ENCODE measurements at places on chromosomes 16 and 17.

DNA sequence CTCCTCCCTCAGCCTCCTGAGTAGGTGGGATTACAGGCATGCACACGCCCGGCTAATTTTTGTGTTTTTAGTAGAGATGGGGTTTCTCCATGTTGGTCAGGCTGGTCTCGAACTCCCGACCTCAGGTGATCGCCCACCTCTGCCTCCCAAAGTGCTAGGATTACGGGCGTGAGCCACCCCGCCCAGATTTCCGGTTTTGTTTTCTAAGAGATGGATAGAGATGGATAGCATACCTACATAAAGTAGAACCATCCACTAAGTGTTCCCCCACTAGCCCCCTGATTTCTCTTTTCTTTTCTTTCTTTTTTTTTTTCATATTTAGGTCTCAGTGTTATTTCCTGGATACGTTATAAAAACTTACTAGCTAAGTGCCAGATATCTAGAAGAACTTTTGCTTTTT lies 2.0 kb downstream of the WSB1 start:
- no peak for DNase-seq

GRCh38 chr16:28001642-28002041 lies 61.9 kb downstream of the GSG1L start:
- DNase-seq = no peak

DNA sequence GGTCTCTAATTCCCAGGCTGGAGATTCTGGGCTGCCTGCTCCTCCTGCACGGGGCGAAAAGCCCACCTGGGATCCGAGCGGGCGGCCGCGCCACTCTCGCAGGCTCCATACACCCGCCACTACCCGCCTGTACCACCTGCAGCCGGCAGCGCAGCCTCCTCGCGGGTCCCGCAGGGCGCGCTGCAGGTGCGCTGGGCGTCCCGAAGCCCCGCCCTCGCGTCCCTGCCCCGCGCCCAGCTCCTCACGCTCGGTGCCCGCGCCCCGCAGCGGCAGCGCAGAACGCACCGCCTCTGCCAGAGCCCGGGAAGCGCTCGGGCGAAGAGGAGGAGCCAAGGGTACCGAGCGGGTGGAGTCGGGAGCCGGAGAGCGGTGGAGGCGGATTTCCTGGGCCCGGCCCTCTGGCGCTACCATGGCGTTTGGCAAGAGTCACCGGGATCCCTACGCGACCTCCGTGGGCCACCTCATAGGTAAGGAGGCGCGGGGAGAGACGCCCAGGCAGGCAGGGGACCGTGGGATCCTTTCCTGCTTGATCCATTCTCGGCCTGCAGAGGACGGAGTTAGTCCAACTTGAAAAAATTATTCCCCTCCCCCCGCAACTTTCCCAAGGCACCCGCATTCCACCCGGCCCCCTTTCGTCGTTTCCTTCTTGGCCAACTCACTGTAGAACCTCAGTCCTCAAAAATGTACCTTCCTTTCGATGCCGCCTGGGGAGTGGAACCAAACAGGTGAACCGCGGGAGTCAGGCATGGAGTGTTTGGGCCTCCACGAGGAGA lies at the start of gene TOM1L1:
TOM1L1 (plus strand) TSS at position 396 of the 773 bp plus-strand sequence; CDS start at position 410, 14 bp downstream.
- DNase-seq = peak; percentile 49

GRCh38 chr16:88070989-88071625 lies 119.9 kb downstream of the BANP start:
- no peak for DNase-seq

- no peak for DNase-seq
Observed at GRCh38 chr17:17947309-17947708, 24.9 kb downstream of the TOM1L2 start.

DNA sequence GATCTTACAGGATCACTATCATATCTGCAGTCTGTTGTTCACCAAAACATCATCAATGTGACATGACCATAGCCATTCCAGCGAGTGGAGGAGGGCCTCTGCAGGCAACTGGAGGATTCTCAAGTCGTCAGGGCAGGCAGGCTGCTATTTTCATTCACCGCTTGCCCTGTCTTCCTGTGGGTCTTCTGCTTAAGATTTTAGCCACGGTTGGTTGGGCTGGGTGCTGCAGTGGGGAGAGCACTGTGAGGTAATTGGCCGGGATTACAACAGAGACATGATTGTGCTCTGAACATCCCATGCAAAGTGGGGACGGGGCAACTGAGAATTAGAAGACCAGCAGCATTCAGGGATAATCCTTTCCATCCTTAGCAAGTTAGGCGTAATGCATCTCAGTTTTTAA lies 245.9 kb downstream of the CPPED1 start:
- no peak for DNase-seq

DNA sequence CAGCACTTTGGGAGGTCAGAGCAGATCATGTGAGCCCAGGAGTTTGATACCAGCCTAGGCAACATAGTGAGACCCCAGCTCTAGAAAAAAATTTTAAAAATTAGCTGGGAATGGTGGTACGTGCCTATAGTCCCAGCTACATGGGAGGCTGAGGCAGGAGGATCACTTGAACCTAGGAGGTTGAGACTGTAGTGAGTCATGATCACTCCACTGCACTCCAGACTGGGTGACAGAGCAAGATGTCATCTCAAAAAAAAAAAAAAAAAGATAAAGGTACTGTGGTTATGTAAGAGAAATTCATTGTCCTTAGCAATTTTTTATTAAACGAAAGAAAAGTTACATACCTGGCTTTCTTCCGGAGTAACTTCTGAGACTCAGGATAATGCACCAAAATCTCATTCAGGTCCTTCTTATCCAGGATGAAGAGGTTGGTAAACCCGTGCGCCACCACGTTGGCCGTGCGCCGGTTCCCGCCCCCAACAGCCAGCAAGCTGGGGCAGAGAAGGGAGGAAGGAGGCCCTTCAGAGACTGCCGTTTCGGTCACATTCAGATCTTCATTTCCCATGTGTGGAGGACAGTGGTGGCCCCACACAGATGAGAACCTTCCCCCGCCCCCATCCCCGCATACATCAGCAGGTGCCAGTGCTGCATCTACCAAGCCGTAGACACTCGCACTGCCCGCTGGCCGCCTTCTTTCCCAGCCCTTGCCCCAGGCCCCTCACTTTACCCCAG lies 73.7 kb downstream of the CNGB1 start:
- no peak for DNase-seq

DNA sequence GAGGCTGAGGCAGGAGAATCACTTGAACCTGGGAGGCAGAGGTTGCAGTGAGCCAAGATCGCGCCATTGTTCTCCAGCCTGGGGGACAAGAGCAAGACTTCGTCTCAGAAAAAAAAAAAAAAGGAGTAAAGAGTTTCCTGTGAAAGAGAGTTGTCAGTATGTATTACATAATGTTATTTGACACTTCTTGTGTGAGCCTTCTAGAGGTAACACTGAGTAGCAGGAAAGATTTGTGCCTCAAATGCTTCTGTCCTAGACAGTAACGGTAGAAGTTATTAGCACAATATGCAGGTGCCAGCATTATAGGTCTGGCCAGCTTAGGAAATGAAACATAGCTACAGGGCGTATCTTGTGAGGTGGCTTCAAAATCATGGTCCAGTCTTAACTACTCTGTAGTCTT lies 6.2 kb downstream of the RPS6KB1 start:
- DNase-seq = no peak

- no peak for DNase-seq
Observed at GRCh38 chr17:50550661-50551432, 3.9 kb downstream of the SPATA20 start.

GRCh38 chr17:30091771-30092170 lies 24.8 kb upstream of the NSRP1 start:
- no peak for DNase-seq

DNA sequence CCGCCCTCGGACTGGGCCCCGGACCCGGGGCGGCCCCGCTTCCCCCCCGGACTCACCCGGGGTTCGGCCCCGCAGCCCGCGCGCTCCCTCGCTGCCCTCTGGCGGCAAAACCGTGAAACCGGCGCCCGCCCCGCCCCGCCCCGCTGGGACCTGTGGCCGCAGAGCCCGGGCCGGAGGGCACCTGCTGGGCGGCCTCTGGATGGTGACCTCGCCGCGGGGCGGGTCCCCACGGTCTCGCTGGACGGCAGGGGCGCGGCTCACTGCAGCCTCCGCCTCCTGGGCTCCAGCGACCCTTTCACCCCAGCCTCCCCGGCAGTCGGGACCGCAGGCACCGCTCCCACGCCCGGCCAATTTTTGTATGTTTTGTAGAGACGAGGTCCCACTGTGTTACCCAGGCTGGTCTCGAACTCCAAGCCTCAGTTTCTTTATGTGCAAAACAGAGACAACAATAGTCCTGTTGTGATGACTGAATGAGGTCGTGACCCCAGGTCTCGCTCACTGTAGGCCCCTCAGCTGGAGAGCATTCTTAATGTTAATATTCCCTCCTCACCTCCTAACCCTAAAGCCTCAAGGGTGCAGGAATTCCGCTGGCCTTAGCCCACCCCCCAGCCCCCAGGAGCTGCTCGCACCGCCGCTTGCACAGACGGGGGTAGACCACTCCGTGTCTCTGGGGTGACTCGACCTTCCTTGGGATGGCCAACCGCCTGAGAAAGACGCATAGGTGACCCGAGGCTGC lies 33.7 kb upstream of the RPH3AL start:
- peak; percentile 59 for DNase-seq

DNA sequence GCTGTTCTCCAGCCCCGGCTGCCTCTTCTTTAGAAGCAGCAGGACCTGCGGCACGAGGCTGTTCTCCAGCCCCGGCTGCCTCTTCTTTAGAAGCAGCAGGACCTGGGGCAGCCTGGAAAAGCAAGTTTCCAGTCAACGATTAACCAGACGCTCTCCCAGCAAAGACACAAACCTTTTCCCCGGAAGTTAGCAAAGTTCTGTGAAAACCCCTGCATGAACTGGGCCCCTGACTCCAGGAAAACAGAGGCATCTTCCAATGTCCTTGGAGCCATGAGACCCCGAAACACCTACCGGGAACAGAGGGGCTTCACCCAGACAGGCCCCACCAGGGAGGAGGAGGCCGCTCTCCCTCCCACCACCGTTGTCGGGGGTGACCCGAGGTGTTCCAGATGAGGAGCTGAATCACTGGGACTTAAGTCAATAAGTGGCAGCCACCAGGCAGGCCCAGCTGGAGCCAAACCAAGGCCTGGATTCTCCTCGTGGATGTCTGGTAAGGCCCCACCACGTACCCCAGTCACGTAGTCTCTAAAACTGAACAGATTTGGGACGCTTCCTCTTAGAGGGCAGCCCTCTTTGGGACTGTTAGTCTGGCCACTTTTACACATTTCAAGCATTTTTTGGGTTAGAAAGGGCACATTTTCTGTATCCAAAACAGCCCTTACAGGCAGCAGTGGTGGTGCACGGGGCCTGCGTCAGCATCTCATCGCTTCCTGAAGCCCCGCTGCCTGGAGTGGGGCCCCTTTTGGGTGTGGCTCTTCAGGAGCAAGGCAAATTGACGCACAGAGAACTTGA lies at the start of gene RPH3AL:
RPH3AL (minus strand) TSS at position 387 of the 792 bp plus-strand sequence. CDS start 25,264 bp downstream, outside the sequence.
- DNase-seq = no peak

- peak; percentile 10 for DNase-seq
Observed at GRCh38 chr16:13956635-13957196, 36.8 kb downstream of the ERCC4 start.

DNA sequence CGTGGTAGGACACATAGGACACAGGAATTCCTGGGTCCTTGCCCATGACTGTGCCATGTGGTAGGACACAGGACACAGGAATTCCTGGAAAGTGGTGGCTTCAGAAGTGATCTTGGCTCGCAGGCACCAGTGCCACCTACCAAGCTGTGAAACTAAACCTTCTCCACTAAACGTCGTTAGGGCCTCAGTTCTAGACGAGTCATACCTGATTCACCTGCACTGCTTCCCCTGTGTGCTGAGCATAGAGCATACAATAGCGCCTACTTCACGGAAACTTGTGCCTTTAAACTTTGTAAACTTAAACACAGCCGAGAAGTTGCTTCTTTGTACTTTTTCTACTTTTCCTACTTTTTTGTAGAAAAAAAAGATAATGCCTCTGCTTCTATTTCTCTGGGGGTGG lies 4.8 kb downstream of the SOX8 start:
- no peak for DNase-seq

DNA sequence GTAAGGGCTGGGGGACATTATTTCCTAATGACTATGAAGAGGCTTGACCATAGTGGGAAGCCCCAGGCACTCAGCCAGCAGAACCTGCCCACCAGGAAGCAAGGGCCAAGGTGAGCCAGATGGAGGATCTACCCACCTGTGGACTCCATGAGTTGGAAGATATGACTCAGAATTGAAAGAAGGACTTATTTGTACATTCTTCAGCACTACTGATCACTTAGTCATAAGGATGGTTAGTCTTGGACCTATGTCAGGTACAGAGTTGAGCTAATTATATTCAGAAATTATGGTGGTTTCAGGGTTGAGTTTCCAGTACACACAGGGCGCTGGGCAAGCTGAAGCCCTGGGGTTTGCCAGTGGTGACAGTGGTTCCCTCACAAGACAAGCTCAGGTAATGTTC lies 24.0 kb upstream of the GRIN2A start:
- peak; percentile 21 for DNase-seq

DNA sequence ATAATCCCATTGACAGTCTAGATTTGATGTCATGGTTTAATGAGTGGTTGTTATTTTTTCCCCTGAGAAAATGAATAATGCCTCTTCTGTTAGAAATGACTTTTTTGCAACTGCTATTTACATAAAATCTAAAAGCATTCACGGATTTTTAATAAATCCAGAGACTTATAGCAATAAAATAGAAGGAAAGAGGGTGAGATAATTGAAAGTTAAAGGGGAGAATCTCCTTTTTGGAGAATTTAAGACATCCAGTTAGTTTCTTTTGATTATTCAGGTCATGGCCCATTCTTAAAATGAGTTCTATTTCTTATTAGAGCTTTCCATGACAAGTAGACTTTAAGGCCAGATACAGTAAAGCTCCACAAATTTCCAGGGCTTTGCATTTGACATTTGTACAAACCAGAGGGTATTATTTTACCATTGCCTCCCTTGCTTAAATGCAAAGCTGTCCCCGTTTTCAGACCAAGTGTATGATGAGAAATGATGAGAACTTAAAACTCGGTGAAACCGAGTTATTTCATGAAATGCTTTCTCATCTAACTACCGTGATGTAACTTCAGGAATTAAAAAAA lies 789.0 kb upstream of the SOX9 start:
- no peak for DNase-seq

DNA sequence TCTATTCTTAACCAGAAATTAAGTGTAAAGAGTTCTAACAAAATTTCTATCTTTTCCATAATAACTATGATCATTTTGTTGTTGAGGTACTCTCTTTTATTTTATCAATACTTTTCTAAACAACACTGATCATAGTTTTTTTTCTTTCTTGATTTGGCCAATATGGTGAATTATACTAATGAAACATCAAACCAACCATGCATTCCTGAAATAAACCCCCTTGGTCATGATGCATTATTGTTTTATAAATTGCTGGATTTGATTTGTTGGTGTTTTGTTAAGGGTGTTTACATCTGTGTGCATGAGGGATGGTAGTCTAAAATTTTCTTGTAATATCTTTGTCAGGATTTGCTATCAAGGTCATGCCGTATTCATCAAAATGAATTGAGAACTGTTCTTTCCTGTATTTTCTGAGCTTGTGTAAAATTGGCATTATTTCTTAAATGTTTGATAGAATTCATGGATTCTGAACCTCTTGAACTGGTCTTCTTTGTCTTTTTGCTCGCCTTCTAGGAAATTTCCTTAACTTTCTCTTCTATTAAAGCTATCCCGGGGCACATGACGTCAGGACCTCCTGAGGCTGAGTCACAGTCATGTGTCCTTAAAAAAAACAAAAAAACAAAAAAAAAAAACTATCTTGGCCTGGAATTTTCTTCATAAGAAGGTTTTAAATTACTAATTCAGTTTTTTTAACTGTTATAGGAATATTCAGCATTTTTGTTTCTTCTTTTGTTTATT lies 3.9 kb upstream of the TRIM25 start:
- DNase-seq = no peak

All from GM06990 (cell line).